ENCODE measurements at places on chromosomes 12 and 14.

DNA sequence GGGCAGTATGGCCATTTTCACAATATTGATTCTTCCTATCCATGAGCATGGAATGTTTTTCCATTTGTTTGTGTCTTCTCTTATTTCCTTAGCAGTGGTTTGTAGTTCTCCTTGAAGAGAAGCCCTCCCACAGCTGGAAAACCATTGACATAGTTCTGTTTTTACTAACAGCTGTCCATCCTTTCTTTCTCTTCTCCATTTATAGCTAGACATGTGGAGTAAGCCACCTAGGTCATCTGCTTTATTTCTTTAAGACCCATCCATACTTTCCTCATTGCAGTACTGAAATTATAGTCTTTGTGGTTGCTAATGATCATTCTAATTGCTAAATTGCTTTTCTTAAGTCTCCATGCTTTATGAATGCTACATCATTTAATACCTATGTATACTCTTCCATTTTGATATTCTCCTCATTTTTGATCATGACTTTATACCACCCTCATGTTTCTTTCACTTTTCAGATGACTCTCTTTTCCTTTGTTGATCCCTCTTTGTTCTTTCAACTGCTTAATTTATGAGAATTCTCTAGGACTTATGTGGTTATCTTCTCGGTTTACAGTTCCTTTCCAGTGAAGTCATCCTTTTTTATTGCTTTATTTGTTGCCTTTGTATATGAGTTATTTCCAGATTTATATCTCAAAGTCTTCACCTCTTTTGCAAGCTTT lies 114.2 kb downstream of the PCNX1 start:
- DNase-seq: no peak

DNA sequence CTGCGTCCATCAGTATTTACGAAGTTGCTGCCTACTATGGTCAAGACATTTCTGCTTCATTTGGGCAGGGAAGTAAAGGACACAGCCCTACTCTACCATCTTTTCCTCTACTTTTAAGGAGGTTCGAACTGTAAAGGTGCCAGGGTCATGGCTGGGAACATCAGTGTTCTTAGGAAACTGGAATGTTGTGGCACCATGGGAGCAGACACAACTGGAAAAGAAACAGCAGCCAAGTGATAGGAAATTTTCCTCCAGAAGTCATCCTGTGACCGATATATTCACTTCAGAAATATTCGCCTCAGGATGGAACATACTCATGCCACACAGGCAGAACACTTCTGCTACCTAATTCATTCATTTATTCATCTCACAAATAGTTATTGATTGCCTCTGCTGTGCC lies 104.4 kb downstream of the ETV6 start:
- DNase-seq: no peak

GRCh38 chr12:39628836-39629235 lies 9.2 kb upstream of the ABCD2 start:
- DNase-seq: no peak

DNA sequence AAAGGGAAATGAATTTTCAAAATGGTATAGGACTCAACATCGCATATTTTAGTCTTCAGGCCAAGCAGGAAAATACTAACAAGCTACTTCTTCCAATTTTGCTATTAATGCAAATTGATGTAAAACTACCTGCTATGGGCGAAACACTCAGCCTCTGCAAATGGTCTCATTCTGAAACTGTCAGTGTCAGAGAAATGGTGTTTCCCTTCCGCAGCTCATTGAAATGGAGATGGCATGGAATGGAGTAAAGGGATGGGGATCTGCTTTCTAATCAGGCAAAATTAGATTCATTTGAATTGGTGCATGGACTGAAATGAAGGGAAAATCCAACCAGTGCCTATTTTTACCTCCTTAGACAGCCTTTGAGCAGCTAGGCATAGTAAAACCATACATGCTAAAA lies 80.4 kb upstream of the EEA1 start:
- DNase-seq: no peak

DNA sequence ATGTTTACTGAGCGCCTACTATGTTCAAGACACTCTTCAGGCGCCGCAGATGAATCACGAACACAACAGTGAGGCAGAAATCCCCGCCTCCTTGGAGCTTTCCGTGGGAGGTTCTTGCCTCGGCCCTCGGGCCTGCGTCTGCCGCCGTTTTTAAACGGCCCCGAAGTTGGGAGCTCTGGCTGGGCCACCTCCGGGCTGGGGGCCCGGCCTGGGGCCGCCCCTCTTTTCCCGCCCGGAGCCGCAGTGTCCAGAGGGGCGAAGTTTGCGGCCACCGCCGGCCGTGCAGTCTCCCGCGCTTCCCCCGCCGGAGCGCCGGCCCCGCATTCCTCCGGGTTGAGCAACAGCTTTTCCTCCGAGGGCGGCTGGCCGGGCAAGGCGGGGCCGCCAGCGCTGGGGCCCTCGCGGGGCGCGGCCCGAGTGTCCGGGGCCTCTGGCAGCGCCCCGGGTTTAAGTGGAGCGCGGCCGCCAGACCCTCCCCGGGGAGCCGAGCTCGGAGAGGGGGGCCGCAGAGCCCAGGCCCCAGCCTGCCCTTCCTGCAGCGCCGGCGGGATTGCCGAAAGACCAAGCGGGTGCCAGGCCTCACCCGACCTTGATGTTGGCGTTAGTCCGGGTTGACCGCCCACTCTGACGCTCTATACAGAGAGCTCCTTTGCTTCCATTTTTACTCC lies 18.7 kb upstream of the CTDSP2 start:
- DNase-seq: peak; percentile 68

DNA sequence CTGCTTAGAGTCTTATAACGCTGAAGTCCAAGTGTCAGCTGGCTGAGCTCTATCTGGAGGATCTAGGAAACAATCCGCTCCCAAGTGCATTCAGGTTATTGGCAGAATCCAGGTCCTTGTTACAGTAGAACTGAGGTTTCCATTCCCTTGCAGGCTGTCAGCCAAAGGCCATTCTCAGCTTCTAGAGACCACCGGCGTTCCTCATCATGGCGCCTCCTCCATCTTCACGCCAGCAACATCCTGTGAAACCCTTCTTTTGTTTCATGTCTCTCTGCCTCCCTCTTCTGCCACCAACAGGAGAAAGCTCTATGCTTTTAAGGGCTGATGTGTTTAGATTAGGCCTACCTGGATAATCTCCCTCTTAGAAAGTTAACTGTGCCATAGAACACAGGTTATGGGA lies 133.0 kb upstream of the RASSF8 start:
- no peak for DNase-seq

GRCh38 chr12:9634969-9635754 lies 27.4 kb upstream of the KLRB1 start:
- no peak for DNase-seq

- DNase-seq: no peak
Measured at GRCh38 chr12:120085920-120086645, 30.5 kb downstream of the RAB35 start.

DNA sequence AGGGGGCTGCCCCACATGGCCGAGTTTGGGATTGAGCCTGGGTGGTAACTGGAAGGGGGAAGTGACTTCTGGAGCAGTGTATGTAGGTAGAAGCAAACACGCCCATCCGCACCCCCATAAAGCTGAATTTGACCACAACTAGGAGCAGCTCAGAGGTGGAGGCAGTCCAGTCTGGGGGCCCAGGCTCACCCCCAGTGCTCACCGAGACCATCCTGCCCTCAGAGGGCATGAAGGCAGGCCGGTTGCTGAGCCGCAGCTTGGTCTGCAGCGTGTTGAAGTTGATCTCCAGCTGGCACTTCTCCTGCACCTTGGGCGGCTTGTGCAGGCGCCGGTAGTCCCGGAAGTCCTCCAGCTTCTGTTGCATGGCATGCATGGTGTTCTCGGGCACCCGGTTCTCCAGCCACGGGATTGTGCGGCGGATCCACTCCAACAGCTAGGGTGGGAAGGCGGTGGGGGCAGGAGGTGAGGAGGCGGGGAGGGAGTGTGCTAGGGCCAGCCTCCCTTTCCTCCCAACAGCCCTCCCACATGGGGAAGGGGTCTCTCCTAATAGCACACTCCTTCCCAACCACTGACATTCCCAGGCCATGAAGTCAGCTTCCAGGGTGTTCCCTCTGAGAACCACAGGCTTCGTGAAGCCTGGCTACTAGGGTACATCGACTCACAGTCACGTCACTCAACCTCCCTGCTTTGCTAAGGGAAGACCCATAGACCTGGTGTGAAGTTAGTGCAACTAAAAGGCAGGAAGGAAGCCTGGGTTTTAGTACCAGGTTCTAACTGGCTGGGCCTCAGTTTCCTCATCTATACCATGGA lies 87.0 kb downstream of the ACTN1 start:
- no peak for DNase-seq

GRCh38 chr12:125185311-125185739 lies 120.1 kb downstream of the AACS start:
- DNase-seq: peak; percentile 26

- DNase-seq: no peak
Measured at GRCh38 chr12:24701343-24701742, 247.6 kb downstream of the BCAT1 start.

DNA sequence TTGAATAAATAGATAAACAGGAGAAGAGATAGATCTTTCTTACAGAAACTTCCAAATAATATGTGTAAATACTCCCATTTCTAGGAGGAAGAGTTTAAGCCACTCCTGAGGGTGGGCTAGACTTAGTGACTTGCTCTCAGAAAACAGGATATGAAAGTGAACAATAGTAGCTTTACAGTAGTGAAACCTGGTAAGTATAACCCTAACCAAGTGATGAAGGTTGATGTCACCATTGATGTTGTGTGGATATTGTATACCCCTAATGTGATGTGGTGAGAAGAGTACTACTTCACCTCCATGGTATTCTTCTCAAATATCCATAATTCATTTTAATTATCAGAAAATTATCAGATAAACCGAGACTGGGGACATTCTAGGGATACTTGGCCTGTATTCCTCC lies 20.9 kb downstream of the AKAP6 start:
- no peak for DNase-seq

DNA sequence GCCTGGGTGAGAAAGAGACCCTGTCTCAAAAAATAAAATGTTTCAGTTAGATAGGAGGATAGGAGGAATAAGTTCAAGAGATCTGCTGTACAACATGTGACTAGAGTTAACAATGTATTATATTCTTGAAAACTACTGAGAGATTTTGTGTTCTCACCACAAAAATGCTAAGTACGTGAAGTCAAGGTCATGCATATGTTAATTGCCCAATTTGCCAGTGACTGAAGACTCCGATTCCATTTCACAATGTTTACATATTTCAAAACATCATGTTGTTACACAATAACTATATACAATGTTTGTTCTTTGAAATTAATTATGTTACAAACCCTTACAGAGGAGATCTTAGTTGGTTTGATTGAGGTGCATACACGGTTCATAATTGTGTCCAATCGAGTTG lies 52.1 kb downstream of the SLC15A4 start:
- DNase-seq: no peak

GRCh38 chr14:50620341-50620740 lies 47.8 kb downstream of the SAV1 start:
- no peak for DNase-seq

DNA sequence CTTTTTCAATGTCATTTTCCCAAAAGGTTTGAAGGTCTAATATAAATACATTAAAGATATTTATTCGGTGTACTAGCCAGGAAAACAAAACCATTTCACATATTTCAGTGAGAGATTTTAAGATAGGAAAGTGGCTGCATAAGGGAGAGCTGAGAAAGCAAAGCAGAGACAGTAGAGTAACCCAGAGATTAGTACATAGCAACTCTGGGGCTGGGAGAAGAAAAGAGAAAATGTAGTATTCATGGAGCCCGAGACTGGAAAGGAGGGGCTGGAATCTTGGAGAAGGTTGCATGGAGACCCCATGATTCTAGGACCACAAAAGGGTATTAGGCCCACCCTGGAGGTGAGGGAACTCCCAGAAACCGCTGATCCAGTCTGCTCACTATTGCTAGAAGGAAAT lies 236.9 kb downstream of the PAWR start:
- no peak for DNase-seq

GRCh38 chr14:57970594-57970993 lies 104.7 kb upstream of the SLC35F4 start:
- DNase-seq: no peak

- DNase-seq: no peak
Measured at GRCh38 chr12:15534874-15535273, 212.6 kb downstream of the PTPRO start.

- no peak for DNase-seq
Measured at GRCh38 chr14:25095736-25096437, 45.9 kb upstream of the STXBP6 start.

- no peak for DNase-seq
Measured at GRCh38 chr12:7441216-7441615, 2.7 kb downstream of the CD163L1 start.

- no peak for DNase-seq
Measured at GRCh38 chr14:65179918-65180724, 77.8 kb upstream of the MAX start.

DNA sequence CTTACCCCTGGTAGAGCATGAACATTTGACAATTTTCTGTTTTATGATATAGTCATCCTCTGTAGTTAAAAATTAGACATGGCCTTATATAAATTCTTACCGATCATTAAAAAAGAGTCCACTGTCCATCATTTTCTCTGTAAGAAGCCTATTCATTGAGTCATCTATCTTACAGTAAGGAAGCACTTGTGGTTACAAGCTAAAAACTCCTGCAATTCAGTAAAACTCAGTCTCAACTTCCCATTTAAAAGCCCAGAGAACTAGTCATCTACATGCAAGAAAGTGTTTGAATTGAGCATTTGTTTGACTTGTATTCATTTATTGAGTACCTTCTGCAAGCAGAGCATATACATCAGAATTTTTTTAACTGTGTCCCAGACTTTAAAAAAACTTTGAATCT lies 63.3 kb downstream of the GTF2A1 start:
- no peak for DNase-seq

DNA sequence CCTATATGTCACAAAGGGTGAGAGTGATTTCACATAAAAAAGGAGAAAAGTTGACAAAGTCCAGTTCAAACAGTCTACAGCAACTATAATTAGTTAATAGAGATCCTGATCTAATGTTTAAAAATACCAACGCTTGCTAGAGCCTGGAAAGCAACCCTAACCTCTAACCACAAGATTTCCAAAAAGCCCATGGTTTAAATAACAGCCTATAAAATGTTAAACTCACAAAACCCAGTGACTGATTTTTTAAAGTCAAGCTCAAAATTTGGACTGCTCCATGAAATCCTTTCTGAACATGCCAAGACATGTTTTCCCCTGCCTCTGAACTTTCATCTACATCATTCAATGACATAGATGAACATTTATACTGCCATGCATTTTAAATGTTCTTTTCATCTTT lies 81.6 kb downstream of the PLEKHG7 start:
- no peak for DNase-seq

GRCh38 chr14:104166698-104167097 lies 28.3 kb downstream of the KIF26A start:
- DNase-seq: no peak

DNA sequence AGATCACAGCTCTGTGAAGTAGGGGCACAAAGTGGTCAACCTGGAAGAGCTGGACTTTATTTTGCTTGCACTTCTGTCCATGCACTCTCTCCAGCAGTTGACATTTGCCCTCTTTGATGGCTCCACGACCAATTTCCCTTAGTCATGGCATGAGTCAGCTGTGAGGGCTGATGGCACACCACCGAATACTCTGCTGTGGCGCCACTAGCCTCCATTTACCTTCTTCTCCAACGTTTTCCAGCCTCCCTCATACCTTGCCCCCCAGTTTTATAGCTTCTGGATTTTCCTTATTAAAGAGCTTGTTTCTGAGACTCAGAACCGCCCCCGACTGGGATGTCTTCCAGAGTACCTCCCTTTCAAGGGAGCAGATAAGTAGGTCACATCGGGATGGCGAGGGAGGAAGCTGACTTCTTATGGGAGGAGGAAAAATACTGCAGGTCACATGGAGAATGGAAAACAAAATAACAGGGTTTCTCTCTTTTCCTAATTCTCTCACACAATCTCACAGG lies 17.6 kb downstream of the NINJ2 start:
- DNase-seq: no peak

GRCh38 chr12:132909030-132909368 lies 21.6 kb upstream of the CHFR start:
- DNase-seq: no peak

GRCh38 chr12:131929581-131930456 lies 743 bp downstream of the PUS1 start:
- DNase-seq: peak; percentile 41
